ENCODE measurements at places on chromosomes 3 and 15.

DNA sequence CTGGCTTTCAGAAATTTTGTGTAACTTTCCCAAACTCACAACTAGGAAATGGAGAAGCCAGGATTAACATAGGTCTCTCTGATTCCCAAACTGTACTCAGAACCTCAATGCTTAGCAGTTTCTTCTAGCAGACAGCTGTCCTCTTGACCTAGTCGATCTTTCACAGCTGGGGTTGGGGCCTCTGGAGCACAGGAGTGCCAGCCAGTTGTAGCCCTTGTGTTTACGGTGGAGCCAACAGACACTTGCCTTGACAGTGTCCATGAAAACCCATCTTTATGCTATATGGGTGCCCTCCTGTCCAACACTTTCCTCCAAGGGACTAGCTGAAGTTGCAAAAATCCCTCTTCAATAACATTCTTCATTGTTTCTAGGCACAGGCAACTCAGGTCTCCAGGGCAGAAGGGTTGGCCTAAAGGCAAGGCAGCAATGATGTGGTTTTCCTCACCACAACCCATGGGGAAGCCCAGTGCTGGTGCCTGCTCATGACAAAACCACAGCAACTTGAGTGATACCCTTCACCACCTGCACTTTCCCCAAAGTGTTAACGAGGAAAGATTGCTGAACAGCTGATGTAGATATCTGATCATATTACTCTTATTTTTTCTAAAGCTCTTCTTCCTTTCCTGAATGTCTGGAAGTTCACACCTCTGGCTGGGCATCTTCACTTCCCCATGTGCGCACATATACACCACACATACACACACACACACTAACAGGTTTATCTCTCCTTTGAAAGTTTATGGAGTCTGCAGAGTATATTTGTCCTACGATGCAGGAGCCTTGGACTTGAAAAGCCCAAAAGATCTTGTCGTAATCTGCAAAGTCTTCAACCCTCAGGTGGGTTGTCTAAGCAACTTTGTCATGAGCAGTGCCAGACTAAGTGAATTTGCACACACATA, 11.0 kb upstream of the KNG1 start:
- DNase-seq: no peak

GRCh38 chr3:76753599-76753998, 286.3 kb upstream of the ROBO2 start:
- no peak for DNase-seq

GRCh38 chr3:13495921-13496723, 16.0 kb downstream of the HDAC11 start:
- DNase-seq: peak; percentile 55

DNA sequence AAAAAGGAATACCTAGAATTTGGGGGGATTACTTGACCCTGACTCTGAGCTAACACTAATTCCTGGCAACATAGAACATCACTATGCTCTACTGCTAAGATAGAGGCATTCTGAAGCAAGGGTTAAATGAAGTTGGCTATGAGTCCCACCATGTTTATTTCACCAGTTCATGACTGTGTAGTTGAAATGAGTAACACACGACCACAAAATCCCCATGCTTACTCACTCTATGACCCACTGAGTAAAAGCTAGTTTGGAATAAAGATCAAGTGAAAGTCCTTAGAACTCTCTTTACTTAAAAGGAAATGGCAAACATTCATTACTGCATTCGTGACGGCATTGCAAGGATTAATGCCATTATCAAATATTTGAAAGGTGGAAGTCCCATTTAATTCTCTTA, 47.4 kb downstream of the MRPL46 start:
- DNase-seq: no peak

DNA sequence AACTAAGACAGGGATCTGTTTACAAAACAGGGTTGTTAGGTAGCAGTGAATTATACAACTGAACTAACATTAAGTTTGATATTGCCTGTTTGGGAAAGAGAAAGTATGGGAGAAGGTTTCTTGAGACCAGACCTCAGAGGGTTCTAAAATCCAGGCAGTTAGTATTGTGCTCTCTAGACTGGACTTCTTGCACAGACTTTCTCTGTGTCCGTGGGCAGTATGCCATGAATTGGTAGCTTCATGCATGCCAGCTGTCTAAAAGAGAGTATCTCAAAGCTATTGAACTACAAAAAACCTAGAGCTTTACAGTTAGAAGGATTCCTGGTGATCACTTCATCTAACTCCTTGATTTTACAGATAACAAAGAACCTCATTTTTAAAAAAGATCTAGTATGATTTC, 12.5 kb downstream of the SAMD7 start:
- no peak for DNase-seq

- DNase-seq: no peak
Observed at GRCh38 chr15:52060501-52060900, 41.5 kb downstream of the MAPK6 start.

- DNase-seq: no peak
Observed at GRCh38 chr3:183981990-183982644, 35.6 kb downstream of the ABCC5 start.
